ENCODE measurements at places on chromosomes 7 and 10. TPM values are rescaled to one million over a fixed set of nuclear protein-coding genes. Genes with fewer than 3 reads are reported as not detected.

DNA sequence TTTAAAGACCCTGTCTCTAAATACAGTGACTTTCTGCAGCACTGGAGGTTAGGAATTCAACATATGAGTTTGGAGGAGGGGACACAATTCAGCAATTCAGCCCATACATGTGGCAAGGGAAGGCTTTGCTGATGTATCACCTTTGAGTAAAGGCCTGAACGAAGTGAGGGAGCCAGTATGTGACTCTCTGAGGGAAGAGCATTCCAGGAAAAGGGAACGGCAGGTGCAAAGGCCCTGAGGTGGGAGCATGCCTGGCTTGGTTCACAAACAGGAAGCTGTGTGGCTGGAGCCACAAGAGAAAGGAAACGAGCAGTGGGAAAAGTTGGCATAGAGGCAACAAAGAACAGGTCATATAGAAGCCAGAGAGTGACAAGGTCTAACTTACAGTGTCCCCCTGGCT, 72.9 kb downstream of the MTPN start:
- DNase-seq, result no peak

DNA sequence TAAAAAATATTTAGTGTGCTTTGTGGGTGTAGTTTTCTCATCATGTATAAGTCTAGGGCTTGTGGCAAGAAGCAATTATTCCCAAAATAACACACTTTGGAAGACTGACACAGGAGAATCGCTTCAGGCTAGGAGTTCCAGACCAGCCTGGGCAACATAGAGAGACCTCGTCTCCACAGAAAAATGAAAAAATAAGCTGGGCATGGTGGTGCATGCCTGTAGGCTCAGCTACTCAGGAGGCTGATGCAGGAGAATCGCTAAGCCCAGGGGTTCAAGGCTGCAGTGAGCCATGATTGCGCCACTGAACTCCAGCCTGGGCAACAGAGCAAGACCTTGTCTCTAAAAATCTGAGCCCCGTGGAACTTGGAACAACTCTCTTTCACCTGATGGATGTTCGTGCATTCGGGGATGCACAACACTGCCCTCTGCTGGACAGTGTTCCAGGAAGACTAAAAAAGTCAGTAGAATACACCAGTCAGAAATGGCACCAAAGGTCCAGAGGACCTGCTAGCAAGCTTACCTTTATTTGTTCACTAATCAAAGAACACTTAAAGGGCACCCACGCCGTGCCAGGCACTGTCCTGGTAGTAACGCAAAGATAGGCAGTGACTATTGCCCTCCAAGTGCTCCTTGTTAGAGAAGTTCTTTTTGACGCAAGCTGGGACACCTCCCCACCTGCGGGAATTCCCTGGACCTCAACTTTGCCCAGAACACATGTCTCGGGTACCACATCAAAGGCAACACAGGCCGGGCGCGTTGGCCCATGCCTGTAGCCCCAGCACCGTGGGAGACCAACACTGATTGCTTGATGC, 81.9 kb upstream of the CALN1 start:
- DNase-seq, result no peak

DNA sequence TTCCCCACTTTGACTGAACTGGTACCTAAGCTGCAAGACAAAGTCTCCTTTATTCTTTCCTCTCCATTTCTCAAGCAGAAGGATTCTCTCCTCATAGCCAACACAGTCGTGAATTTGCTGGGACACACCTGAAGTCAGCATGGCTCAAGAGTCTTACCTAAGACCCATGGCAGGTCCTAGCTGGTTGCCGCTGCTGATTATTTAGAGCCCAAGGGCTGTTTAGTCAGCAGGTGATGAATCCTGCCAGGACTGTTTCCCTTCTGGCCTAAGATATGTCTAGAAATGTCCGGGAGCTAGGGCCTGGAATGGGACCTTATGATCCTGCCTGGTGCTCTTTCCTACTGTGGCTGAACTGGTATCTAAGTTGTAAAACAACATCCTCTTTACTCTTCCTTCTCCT, 82.8 kb downstream of the AHCYL2 start:
- DNase-seq, result no peak

- DNase-seq, result no peak
These were observed 29.5 kb upstream of the LRRC17 start for GRCh38 chr7:102883098-102883860.

The ELMO1 gene
- 48.0 TPM for total RNA-seq

The AQP1 gene
- 477 TPM for total RNA-seq

All from uterus (tissue), 4 donors.